Activated CD4-positive, CD25-positive, alpha-beta regulatory T cell treated with anti-CD3 and anti-CD28 coated beads, Interleukin-2, amount 50 U/mL, for 16 hours (primary cell): ENCODE measurements at places on chromosomes 1 and 21.
A peak's percentile ranks its signal among the peaks of the same experiment; 100 is the strongest.

GRCh38 chr1:938711-939489 lies 15.2 kb downstream of the SAMD11 start:
- no peak for DNase-seq

DNA sequence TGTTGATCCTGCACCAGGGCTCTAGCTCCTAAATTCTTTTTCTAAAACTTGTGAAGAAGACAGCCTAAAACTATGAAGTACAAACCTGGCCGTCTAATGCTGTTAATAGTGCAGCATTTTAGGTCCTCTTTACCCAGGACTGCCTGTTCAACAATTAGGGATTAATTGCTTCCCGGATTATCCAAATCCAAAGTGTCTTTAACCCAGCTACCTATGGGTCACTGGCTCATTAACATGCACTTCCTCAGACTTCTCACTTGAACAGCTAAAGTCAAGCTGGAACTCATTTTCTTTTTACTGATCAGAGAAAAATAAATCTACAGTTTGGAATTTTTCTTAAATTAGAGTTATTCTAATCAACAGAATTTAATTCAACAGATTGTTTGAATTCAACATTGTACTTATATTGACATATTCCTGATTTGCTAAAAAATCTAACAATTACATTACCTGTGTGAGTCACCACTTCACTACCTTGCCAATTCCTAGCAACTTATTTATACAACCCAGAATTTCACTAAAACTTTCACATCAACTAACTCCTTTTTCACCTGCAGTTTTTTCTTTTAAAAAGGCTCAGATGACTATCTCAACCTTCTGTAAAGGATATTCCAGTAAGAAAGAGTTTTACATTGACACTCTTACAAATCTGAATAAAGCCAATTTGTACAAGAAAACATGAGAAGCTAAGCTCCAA lies 3.3 kb downstream of the HNRNPU start:
- DNase-seq = no peak

DNA sequence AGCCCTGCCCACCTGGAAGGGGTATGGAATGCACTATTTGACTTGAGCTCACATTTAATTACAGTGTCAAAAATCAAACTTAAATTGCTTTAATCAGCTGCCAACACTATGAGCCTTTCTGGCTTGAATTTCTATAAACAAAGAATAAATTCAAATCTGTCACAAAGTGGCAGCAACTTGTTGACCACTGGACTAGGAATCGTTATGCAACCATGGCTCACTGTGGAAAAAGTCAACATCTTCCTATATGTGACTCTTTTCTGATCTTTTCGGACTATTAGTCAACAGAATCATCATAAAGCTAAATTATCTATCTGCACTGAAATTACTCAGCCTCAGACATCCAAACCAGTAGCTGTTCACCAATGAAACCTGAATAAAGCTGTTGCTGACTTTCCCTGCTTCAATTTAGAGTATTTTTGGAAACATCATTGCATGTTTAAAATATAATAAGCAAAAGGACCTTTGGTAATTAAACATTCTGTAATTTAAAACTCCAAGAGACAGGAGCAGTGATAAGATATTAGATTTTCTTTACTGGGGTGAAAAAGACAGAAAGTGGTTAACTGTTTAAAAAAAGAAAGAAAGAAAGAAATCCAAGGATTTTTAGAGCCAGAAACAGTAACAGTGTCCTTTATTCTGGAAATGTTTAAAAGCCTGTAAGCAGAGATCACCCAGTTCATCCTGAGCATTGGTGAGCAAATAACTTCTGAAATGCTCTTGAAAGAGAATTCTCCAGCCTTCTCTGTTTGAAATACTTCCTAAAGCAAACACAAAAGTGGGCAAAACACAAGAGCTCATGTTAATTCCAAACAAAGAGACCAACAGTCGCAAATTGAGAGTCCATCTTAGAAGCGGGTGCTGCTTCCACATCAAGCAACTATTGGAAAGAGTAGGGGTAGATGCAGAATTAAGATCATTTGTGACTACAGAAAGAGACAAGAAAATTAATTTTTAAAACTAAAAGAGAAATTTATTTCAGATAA lies 26.2 kb upstream of the ERG start:
- DNase-seq = no peak

DNA sequence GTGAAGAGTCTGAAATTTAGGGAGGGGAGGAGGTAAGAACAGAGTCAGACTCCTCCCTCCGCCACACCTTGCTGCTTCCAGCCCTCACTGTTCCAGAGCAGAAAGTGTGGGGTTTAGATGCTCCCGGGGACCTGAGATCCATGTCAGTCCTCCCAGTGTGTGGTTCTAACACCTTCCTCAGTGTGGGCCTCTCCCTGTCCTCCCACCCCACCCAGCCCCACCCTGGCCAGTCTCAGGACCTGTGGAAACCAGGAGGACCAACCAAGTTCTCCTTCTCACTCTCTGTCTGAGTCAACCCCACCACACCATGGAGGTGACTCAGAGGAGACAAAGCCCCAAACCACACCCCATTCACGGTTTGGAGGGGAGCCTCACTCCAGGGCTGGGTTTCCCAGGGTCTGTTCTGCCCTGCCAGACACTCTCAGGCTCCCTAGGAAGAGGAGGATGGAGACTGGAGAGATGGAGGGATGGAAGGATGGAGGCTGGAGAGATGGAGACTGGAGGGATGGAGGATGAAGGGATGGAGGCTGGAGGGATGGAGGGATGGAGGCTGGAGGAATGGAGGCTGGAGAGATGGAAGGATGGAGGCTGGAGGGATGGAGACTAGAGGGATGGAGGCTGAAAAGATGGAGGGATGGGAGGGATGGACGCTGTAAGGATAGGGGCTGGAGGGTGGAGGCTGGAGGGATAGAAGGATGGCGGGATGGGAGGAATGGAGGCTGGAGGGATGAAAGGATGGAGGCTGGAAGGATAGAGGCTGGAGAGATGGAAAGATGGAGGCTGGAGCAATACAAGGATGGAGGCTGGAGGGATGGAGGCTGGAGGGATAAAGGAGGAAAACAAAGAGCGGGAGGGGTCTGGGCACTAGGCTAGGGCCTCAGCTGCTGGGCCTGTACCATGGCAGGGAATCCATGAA lies 100.9 kb upstream of the RUNX3 start:
- DNase-seq = peak; percentile 54

DNA sequence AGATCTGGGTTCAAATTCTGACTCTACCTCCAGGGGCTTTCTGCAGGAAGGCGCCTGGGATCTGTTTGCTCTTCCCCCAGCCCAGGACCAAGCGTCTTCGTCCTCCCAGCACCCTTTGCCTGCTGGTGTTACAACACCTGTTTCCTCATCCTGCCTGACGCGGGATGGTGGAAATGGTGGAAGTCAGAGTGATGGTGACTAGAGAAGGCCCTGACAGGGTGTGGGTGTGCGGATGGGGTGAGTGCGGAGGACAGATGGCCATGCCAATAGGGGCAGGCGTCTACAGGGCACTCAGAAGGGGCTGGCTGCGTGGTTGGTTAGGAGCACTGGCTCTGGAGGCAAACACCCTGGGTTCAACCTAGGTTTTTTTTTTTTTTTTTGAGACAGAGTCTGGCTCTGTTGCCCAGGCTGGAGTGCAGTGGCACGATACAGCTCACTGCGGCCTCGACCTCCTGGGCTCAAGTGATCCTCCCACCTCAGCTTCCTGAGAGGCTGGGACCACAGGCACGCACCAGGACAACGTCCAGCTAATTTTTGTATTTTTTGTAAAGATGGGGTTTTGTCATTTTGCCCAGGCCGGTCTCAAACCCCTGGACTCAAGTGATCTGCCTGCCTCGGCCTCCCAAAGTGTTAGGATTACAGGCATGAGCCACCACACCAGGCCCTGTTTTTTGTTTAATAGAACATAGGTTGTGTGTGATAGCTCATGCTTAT lies 1.5 kb downstream of the THEMIS2 start:
- no peak for DNase-seq

- DNase-seq = no peak
Observed at GRCh38 chr1:53265581-53265980, 27.3 kb upstream of the MAGOH start.

DNA sequence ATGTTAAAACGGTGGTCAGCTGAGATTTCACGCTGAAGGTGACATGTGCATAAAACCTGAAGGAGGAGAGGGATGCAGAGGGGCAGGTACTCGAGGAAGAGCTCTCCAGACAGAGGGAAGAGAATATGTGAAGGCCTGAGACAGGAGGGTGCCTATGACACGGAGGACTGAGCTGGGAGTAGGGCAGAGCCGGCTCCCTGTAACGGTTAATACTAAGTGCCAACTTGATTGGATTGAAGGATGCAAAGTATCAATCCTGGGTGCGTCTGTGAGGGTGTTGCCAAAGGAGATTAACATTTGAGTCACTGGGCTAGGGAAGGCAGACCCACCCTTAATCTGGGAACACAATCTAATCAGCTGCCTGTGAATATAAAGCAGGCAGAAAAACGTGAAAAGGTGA lies 136.2 kb upstream of the SYT6 start:
- DNase-seq = no peak

DNA sequence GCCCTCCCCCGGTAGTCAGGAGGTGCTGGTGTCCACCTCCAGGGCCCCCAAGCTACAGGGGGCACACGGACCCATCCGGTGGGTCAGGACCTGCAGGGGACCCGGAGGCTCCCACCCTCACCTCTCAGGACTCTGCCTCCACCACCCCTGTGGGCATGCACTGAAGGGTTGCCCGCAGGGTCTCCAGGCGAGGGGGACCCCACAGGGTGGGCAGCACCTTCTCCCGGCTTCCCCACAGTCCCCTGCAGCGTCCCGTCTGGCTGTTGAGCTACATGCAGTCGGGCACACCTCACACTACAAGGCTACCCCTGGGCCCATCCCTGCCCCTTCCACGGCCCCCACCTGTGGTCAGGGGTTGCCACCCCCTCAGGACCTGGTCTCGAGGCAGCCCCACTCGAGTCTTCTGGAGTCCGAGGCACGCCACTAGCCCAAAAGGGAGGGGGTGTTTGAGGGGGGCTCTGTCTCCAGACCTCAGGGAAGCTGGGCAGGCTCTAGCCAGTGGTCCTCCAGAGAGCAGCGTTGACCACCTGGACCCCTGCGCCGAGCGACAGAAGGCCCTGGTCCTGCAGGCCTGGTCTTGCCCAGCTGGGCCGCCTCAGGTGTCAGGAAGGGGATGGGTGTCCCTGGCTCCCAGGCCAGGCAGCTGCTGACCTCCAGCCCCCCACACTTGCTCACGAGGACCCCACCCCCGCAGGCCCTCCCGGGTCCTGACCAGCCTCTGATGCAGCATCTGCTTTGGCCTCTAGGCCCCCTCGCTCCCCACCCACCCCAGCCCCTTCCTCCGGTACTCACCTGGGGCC lies 9.6 kb downstream of the PARS2 start:
- DNase-seq = no peak

DNA sequence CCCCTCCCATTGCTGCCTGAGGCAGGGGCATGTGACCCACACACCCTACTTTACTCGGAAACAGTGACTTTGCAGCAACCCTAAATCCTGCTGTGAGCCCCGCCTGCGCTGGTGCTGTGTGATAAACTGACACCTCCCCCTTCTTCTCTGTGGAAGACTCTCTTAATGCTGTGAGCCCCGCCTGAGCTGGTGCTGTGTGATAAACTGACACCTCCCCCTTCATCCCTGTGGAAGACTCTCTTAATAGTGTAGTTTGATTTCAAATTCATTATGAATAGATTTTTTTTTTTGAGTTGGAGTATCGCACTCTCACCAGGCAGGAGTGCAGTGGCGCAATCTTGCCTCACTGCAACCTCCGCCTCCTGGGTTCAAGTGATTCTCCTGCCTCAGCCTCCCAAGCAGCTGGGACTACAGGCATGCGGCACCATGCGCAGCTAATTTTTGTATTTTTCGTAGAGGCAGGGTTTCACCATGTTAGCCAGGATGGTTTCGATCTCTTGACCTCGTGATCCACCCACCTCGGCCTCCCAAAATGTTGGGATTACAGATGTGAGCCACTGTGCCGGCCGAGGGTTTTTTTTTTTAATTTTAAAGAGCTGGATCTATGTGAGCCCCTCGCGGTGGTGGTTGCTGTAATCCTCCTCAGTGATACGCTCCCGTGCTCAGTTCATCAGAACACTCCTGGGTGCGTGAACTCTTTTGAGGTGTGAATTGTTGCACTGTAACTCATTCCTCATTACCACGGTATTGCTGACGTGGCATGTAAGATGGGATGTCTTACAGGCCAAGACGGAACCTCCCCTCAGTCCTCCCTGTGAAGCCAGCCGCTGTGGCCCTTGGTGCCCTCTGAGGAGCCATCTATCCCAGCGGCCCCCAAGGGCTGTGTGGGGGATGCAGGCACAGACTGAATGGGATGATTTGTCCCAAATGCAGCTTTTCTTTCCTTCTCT lies 60.3 kb downstream of the GALNT2 start:
- no peak for DNase-seq

- no peak for DNase-seq
Observed at GRCh38 chr1:246592695-246593094, 26.4 kb downstream of the CNST start.

- DNase-seq = no peak
Observed at GRCh38 chr1:208085655-208086515, 158.3 kb downstream of the PLXNA2 start.

DNA sequence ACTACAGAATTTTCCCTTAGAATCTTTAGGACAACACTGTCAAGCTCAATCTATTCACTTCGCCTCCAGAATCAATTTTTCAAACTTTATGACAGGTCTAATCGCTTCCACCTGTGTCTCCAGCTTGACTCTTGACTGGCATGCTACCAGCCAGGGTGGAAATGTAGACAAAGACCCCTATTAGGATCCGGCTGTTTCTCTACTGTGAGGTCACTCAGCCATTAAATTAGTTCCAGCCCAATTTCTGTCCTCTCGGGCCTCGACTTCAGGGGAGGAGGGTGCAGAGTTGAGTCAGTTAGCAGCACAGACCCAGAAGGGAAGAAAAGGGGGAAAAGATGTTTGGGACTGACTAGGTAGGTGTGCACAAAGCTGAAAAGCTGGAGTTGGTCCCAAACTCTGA lies 78.5 kb downstream of the HLCS start:
- DNase-seq = no peak

GRCh38 chr21:43921979-43922945 lies 57.2 kb downstream of the AGPAT3 start:
- DNase-seq = no peak

DNA sequence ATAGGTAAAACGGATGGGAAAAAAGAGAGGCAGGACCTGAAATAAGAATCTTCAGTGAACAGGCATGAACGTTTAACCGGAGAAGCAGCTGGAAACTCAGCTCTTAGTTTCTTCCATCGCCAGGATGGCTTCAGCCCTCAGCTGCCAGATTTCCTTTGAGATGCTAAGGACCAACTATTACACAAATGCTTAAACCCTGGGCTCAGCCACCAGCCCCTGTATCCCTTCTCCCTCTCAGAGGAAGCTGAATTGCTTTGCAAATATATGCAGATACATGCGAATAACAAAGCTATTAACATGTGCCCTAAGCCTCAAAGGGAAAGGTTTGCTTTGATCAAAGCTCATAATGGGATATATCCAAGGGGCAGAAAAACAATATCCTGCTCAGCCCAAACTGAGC lies 515.1 kb downstream of the OMA1 start:
- no peak for DNase-seq
